Fibroblast of mammary gland (primary cell): ENCODE measurements at places on chromosomes 1 and 21.

DNA sequence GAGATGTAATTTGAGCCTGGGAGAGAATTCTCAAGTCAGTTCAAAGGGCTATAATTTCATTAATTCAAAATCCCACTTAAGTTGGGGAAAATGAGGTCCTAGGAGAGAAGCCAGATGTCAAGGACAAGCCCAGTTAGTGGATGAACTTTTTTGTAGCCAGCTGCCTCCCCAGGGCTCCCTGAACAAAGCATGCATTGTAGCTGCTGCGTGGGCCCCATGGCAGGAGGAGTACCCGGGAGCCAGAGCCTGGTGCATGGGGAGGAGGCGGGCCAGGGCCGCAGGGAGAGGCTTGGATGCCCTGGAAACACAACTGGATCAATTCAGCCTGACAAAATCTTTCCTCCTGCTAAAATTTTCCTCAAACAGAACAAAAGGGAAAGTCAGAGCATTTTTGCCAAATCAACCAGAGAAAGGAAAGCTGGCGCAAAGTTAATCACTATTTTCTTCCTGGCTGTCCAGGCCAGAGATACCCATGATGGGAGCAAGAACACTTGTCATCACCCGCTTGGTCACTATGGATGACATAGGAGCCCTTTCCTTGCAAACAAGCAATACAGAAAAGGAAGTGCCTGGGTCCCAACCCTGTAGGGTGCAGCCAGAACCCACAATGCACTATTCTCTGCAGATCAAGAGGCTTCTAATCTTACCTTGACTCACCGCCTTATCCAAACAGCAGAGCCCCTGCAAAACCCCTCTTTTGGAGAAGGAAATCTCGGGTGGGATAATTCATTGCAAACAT, 248.1 kb upstream of the RAB4A start:
- no peak for DNase-seq

GRCh38 chr1:161128591-161129420, 3.7 kb downstream of the DEDD start:
- DNase-seq: no peak

GRCh38 chr1:6108937-6109614, 63.4 kb downstream of the KCNAB2 start:
- peak; percentile 51 for DNase-seq

- peak; percentile 29 for DNase-seq
These were observed 56.9 kb downstream of the STUM start for GRCh38 chr1:226605318-226605950.

DNA sequence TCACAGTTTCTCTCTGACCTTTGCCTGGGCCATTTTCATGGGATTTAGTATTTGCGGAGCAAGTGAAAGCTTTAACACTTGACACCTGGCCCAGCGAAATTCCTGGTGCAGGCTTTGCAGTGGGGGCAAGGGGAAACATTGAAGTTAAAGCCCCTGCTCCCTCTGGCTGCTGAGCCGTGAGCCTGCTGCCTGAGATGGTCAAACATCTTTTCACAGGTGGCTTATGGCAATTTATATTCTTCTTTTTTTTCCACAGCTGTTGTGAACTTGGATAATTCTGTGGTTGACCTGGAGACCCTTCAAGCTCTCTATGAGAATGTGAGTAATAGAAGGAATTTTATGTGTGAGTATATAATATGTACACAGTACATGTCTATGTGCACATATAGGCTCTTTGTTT, 202.9 kb downstream of the FMN2 start:
- no peak for DNase-seq

GRCh38 chr21:41130883-41131282, 37.1 kb upstream of the BACE2 start:
- DNase-seq: no peak

DNA sequence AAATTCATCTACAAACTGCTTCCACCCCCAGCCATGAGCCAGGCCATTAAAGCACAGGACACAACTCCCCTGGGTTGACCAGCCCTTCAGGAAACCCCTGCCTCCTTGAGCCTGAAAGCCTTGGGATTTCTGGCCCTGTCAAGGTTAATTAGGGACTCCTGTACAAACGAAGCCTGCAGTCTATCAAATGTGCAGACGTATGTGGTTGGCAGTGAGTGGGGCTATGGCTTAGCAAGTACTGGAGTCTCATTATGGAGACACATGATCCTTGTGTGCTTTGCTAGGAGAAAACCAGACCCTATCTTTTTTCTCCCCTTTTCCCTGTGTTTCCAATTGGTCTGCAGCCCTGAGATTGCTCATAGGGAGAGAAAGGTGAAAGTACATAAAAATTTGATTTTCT, 588.3 kb upstream of the USP24 start:
- no peak for DNase-seq

GRCh38 chr1:226268421-226269124, 40.4 kb downstream of the LIN9 start:
- DNase-seq: peak; percentile 84

- no peak for DNase-seq
These were observed 50.7 kb upstream of the TNFSF4 start for GRCh38 chr1:173257805-173258204.

- peak; percentile 69 for DNase-seq
These were observed 154.9 kb downstream of the CRB1 start for GRCh38 chr1:197422993-197423392.

DNA sequence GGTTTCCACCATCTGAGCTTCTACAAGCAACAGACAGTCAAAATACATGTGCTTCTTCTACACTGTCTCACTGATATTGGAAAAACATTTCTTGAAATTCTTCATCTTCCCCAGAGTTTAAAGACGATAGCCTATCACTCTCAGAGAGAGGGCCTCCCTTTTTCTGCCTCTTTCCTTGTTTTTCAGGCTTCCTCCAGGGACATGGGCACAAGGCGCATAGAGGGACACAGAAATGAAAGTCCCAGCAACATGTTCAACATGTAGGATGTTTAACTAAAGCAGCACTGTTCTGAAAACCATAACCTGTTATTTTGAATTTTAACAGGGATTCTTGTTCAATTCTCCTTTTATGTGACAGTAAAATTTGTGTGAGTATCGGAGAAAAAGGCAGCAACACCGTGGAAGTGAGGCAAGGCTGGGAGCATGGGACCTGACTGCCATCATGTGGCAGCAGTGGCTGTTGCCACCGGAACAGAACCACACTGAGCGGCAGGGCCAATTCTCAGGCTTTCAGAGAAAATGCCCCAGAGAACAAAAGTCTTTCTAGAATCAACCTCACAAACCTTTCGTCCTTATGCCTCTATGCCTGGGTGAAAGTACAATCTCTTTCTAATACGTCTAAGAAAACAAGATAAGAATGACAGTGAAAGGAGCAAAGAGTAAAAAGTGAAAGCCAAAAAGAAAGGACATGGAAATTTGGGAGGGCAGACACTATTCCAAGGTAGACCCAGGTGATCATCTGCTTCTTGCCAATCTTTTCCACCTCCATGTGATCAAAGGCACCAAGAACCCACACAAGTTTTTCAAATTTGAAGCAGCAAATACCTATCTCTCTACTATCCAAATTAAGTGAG, 54.5 kb downstream of the PCNX2 start:
- peak; percentile 50 for DNase-seq

DNA sequence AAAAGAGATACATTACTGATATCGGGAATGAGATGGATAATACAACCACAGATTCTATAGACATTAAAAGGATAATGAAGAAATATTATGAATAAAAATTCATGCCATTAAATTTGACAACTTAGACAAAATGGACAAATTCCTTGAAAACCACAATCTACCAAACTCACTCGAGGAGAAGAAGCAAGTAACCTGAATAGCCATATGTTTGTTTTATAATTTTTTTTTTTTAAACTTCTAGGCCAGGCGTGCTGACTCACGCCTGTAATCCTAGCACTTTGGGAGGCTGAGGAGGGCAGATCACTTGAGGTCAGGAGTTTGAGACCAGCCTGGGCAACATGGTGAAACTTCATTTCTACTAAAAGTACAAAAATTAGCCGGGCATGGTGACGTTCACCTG, 327.9 kb downstream of the VAV3 start:
- no peak for DNase-seq

GRCh38 chr21:42798106-42798505, 81.2 kb downstream of the WDR4 start:
- DNase-seq: no peak

- DNase-seq: peak; percentile 34
These were observed 4.4 kb upstream of the MATN1 start for GRCh38 chr1:30727824-30728223.

- DNase-seq: no peak
These were observed 1031.6 kb downstream of the KCNT2 start for GRCh38 chr1:195576641-195577040.

DNA sequence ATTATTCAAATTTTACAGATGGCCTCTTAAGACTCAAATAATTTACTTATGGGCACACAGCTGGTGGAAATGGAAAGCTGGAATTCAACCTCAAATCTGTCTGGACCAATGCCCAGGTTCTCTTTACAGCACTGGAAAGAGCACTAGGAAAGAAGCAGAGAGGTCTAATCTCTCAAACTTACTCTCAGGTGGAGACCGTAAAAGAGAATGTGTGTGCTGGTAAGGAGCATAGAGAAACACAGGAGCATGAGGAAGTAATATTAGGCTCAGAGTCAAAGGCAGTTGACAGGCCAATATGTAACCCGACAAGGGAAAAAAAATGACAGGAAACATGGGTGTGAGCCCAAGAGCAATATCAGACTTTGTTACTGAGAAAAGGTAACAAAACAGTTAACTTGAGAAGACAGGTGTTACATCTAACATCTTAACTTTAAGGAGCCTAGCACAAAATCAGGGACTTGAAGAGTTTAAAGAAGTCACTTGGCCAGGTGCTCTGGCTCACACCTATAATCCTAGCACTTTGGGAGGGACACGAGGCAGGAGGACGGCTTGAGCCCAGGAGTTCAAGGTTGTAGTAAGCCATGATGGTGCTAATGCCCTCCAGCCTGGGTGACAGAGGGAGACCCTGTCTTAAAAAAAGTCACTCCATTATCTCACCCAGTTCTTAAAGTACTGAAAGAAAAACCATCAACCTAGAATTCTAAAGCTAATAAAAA, 20.7 kb downstream of the PPP1R15B start:
- no peak for DNase-seq

DNA sequence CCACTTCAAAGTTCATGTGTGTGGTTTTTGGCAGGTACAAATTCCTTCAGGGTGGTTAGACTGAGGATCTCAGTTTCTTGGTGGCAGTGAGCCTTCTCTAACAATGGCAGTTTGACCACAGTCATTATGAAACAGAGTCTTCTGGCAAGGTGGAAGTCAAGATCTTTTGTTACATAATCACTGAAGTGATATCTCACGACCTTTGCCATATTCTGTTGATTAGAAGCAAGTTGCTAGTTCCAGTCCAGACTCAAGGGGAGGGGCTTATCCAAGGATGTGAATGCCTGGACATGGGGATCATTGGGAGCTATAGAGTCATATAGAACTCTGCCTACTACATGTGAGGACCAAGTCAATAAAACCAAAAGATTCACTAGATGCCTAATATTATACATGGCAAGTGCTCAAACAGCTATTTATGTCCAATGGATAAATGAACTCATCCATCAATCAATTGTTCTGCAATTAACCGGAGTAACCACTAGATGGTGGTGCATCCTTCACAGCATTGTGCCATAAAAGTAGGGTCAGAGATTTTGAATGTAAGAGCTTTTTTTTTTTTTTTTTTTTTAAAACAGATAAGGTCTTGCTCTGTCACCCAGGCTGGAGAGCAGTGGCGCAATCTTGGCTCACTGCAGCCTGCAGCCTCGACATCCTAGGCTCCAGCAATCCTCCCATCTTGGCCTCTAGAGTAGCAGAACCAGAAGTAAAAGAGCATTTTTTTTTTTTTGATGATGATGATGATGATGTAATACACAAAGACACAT, 131.9 kb downstream of the CRB1 start:
- peak; percentile 58 for DNase-seq

GRCh38 chr1:238457610-238458009, 566.9 kb upstream of the ZP4 start:
- peak; percentile 4 for DNase-seq

- DNase-seq: peak; percentile 76
These were observed 691 bp upstream of the MPZL1 start for GRCh38 chr1:167720965-167721616.

DNA sequence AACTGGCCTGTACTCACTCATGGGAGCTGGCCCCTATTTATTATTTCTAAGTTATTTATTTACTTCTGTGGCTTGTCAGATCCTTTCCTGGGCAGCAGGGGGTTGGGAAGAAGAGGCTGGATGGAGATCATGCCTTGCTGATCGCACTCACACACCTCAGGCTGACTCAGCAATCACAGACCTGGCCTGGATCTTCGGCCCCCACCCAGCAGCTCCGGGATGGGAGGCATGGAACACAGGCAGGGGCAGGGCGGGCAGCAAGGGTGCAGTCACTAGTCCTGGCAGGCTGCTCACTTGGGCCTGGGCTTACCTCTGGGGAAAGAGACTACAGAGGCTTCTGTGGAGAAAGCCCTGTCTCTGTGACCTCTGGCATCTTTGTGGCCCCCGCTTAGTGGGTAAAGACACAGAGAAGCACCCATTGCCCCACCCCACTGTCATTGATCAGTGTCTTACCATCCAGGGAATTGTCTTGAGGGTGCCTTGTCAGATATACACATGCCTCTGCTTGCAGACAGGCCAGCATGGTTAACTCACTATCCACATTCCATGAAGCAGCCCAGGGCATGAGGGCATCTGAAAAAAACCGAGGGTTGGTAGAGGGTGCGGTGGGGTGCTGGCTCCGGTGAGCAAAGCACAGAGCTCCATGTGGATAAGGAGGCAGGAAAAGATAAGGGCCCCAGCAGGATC, 3.7 kb downstream of the ARTN start:
- no peak for DNase-seq

DNA sequence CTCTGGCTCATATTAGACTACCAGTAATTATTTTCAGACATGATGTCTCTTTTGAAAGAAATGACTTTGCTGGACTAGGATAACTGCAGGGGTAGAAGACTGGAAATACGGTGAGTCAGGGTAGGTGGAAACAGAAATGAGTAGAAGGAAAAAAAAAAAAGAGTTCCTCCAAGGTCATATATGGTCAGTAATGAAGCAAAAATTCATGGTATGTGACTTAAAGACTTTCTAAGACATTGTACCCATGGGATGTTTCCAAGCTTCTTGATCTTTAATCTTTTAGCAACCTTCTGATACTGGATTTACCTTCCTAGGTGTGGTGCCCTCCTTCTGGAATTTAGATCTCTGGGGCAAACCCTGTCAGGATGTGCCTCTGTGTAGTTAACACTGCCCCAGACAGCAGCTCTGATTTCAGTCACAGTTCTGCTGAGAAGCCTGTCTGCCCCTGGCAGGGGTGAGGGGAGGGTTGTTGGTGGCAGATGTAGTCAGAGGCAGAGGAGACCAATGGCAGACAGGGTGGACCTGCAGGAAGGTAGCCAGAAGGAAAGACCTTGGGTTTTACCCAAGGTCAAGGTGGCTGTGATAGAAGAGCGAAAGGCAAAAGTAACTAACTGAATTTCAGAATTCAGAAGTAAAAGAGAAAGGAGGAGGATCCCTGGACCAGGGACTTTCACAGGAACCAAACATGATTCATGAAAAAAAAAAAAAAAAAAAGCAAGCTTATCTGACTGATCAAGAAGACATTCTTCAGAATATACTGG, 44.1 kb upstream of the BCL10 start:
- DNase-seq: peak; percentile 86
